ENCODE measurements at places on chromosomes 1 and 21. TPM values are rescaled to one million over a fixed set of nuclear protein-coding genes. Genes with fewer than 3 reads are reported as not detected.
A peak's percentile ranks its signal among the peaks of the same experiment; 100 is the strongest.

DNA sequence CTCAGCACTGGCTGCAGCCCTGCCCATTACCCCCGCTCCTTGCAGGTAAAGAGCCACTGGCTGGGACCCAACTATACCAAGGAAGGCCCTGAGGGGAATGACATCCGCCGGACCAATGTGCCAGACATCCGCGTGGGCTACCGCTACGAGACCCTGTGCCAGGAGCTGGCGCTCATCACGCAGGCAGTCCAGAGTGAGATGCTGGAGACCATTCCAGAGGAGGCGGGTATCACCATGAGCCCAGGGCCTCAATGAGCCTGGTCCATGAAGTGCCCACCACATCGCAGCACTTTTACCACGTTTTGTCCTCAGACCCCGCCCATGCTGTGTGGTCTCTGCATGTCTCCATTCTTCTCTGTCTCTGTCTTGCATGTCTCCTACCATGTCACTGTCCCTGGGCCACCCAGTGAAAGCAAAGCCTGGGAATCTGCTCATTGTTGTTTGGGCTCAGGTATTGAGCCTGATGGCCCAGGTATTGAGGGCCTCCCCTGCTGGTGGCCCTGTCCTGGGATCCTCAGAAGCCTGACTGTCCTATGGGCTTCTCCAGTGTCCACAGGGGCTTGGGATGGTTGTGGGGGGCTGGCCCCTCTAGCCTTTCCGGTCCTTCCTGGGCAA lies 11.4 kb downstream of the AMPD2 start:
- H3K36me3 ChIP-seq = no peaks in the 10 kb centered on the region
- no peak overlapping the region for H3K4me3 ChIP-seq
- H3K4me1 ChIP-seq = no peaks in the 10 kb centered on the region
- no peaks in the 10 kb centered on the region for H3K27me3 ChIP-seq
- peak; percentile 16 for DNase-seq
- no peak overlapping the region for H3K27ac ChIP-seq

GRCh38 chr1:96550061-96550460 lies 171.5 kb upstream of the PTBP2 start:
- no peaks in the 10 kb centered on the region for H3K4me1 ChIP-seq
- no peak overlapping the region for H3K27ac ChIP-seq
- no peak for DNase-seq
- no peaks in the 10 kb centered on the region for H3K36me3 ChIP-seq
- no peaks in the 10 kb centered on the region for H3K27me3 ChIP-seq
- no peak overlapping the region for H3K4me3 ChIP-seq

DNA sequence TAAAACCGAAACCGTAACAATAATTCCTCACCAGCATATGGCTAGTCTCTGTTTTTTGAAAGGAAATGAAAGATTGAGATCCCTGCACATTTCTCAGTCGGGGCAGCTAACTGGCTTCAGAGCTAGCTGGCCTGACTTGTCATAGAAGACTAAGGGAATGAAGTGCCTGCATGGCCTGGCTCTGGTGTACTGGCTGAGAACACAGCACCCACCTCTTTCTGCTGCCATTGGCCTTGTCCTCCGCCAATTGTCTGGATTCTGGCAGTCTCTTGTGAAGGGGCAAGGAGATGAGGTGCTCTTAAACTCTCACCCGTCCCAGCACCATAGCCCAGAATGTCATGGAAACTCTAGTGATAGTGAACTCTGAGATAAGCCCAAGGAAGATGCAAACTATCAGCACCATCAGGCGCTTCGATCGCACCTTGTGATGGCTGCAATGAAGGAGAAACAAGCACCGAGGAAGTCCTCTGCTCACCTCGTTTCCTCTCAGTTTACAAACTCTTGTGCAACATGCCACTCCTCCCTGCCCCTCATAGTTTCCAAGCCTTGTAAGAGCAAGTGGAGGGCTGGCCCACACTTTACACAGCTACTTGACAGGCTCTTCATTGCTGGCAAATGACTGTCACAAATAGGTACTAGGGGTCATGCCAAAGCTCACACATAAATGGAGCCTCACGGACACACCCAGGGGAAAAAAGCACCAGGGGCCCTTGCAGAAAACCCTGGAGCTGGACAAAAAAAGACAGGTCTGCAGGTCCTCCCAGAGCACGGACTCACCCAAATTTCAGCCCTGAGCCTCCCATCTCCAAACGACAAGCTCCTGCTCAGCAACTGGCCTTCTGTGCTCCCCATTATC lies 16.4 kb downstream of the INPP5B start:
- peaks cover 39% of the 10 kb centered on the region for H3K4me1 ChIP-seq
- H3K27ac ChIP-seq = no peak overlapping the region
- peak; percentile 33 for DNase-seq
- no peaks in the 10 kb centered on the region for H3K36me3 ChIP-seq
- no peaks in the 10 kb centered on the region for H3K27me3 ChIP-seq

- no peak overlapping the region for H3K27ac ChIP-seq
- no peaks in the 10 kb centered on the region for H3K4me1 ChIP-seq
- no peaks in the 10 kb centered on the region for H3K36me3 ChIP-seq
- no peaks in the 10 kb centered on the region for H3K27me3 ChIP-seq
Measured at GRCh38 chr21:24160528-24160927, 1446.8 kb downstream of the MRPL39 start.

Gene FCER1A
- total RNA-seq = not detected

Gene KRTAP11-1
- total RNA-seq = not detected

GRCh38 chr1:222750651-222751050 lies 13.6 kb downstream of the FAM177B start:
- H3K36me3 ChIP-seq = peaks cover 12% of the 10 kb centered on the region
- H3K4me3 ChIP-seq = no peak overlapping the region
- no peaks in the 10 kb centered on the region for H3K27me3 ChIP-seq
- peak overlapping the region; percentile 83 for H3K27ac ChIP-seq
- DNase-seq = peak; percentile 65
- H3K4me1 ChIP-seq = peaks cover 58% of the 10 kb centered on the region

DNA sequence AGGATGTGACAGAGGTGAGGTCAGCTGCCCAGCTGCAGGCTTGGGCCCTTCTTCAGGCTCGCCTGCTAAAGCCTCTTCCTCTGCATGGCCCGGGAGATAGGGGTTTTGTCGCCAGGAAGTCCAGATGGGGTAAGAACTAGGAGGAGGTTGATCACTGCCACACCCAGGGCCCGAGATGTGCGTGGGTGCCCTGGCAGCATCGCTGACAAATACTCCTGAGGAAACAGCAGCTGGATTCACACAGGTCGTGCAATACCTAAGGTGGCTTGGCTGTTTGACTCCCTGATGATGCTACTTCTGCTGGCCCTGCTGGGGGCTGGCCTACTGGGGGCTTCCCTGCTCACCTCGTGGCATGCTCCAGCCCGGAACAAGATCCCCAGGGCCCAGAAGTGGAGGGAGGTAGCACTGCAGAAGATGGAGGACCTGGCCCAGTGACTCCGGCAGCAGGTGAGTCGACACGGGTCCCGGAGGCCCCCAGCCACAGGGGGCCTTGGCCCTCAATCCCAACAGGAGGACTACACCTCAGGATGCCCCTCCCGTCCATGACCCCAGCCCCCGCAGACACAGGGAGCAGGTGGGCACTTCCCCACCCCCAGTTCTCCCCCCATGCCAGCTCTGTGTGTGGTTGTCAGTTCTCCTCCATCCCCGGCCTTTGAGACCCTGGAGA lies 29.6 kb downstream of the FAAH start:
- no peak overlapping the region for H3K4me3 ChIP-seq
- no peak overlapping the region for H3K27ac ChIP-seq
- no peak for DNase-seq
- no peaks in the 10 kb centered on the region for H3K27me3 ChIP-seq
- H3K36me3 ChIP-seq = no peaks in the 10 kb centered on the region

- H3K4me3 ChIP-seq = no peak overlapping the region
- no peak overlapping the region for H3K27ac ChIP-seq
- H3K27me3 ChIP-seq = no peaks in the 10 kb centered on the region
- no peaks in the 10 kb centered on the region for H3K4me1 ChIP-seq
Measured at GRCh38 chr1:21468599-21468998, 28.7 kb downstream of the NBPF3 start.

DNA sequence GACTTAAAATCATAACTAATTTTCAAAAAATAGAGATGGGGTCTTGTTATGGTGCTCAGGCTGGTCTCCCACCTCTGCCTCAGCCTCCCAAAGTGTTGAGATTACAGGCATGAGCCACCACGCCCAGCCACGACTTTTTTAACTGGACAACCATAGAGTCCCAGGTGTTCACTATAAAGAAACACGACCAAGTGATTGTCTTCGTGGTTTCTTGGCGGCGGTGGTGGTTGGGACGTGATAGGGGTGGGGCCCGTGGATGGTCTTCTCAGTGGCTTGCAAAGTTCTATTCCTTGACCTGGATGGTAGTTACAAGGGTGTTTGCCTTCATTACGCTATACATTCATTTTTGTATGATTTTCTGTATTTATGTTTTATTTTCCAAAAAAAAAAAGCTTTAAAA lies 34.6 kb upstream of the COX20 start:
- no peak overlapping the region for H3K4me3 ChIP-seq
- H3K27ac ChIP-seq = no peak overlapping the region
- H3K36me3 ChIP-seq = no peaks in the 10 kb centered on the region
- H3K27me3 ChIP-seq = no peaks in the 10 kb centered on the region

DNA sequence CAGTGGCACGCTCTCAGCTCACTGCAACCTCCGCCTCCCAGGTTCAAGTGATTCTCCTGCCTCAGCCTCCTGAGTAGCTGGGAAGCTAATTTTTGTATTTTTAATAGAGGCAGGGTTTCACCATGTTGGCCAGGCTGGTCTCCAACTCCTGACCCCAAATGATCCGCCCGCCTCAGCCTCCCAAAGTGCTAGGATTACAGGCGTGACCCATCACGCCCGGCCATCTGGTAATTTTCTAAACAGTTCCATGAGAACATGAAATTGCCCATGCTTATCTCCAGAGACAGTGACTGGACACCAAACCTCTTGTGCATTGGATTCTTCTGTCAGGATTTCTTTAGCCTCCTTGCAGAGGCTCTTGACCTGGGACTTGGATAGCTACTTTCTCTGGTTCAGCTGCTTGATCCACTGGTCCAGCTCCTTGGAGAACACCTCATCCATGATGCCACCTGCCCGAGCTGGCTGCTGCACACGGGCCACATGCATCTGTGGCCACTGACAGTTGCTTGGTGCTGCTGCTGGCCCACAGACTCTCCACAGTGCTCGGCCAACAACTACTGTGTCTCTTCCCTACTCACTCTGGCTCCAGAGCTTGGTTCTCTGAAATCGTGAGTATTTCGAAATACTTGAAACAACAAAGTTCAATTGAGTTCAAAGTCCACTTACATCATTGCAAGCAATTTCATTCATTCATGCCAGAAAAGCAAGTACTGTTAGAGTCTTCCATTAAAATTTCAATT lies 40.0 kb upstream of the CTPS1 start:
- no peaks in the 10 kb centered on the region for H3K4me1 ChIP-seq
- H3K27me3 ChIP-seq = no peaks in the 10 kb centered on the region
- no peaks in the 10 kb centered on the region for H3K36me3 ChIP-seq
- H3K27ac ChIP-seq = no peak overlapping the region
- H3K4me3 ChIP-seq = no peak overlapping the region

GRCh38 chr1:237838904-237839534 lies 51.7 kb downstream of the ZP4 start:
- H3K27ac ChIP-seq = no peak overlapping the region
- no peaks in the 10 kb centered on the region for H3K4me1 ChIP-seq
- no peaks in the 10 kb centered on the region for H3K36me3 ChIP-seq
- H3K4me3 ChIP-seq = no peak overlapping the region
- DNase-seq = no peak
- H3K27me3 ChIP-seq = no peaks in the 10 kb centered on the region

Gene LCE2B
- total RNA-seq = not detected

GRCh38 chr1:165877940-165878556 lies 50.6 kb downstream of the UCK2 start:
- H3K4me1 ChIP-seq = peaks cover 20% of the 10 kb centered on the region
- no peak overlapping the region for H3K27ac ChIP-seq
- H3K27me3 ChIP-seq = no peaks in the 10 kb centered on the region
- H3K36me3 ChIP-seq = no peaks in the 10 kb centered on the region
- H3K4me3 ChIP-seq = no peak overlapping the region

- no peak overlapping the region for H3K4me3 ChIP-seq
- H3K36me3 ChIP-seq = no peaks in the 10 kb centered on the region
- DNase-seq = peak; percentile 70
- peak overlapping the region; percentile 40 for H3K27ac ChIP-seq
- H3K27me3 ChIP-seq = no peaks in the 10 kb centered on the region
Measured at GRCh38 chr1:68347415-68347814, 102.3 kb downstream of the RPE65 start.

- H3K27me3 ChIP-seq = no peaks in the 10 kb centered on the region
- no peaks in the 10 kb centered on the region for H3K4me1 ChIP-seq
- no peak overlapping the region for H3K4me3 ChIP-seq
- DNase-seq = no peak
- no peak overlapping the region for H3K27ac ChIP-seq
Measured at GRCh38 chr1:53704804-53705445, 34.0 kb downstream of the GLIS1 start.

Gene RIPPLY3
- not detected for total RNA-seq

Gene CR1L
- not detected for total RNA-seq

DNA sequence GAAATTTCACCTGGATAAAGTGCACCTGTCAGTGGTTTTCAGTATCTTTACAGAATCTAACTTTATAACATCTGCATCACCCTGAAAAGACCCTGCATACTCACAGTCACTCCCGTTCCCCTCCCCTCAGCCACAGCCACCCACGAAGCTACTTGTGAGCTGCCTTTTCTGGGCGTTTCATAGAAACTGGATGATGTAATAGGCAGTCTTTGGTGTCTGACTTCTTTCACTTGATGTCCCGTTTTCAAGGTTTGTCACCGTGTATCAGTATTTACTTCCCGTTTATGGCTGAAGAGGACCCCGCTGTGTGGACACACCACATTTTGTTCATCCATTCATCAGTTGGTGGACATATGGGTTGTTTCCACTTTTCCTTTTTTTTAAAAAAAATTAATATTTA lies 47.8 kb upstream of the LRRC3 start:
- H3K36me3 ChIP-seq = no peaks in the 10 kb centered on the region
- no peak overlapping the region for H3K4me3 ChIP-seq
- no peaks in the 10 kb centered on the region for H3K27me3 ChIP-seq
- H3K27ac ChIP-seq = no peak overlapping the region
- H3K4me1 ChIP-seq = no peaks in the 10 kb centered on the region

DNA sequence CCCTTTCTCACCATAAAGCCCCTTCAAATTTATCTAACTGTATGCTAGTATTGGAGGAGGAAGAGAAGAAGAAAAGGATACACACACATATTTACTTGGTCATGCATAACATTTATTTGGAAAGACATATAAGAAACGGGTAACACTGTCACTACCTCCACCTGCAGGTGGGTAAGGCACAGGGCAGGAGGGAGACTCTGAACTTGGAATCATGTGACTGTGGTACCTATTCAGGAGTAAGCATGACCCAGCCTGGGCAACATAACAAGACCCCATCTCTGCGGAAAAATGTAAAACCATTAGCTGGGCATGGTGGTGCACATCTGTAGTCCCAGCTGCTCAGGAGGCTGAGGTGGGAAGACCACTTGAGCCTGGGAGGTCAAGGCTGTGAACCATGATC lies 1.4 kb upstream of the PADI6 start:
- no peak for DNase-seq
- H3K27ac ChIP-seq = no peak overlapping the region
- H3K4me3 ChIP-seq = no peak overlapping the region
- H3K36me3 ChIP-seq = no peaks in the 10 kb centered on the region
- no peaks in the 10 kb centered on the region for H3K4me1 ChIP-seq
- H3K27me3 ChIP-seq = no peaks in the 10 kb centered on the region

GRCh38 chr1:84427250-84428188 lies 29.2 kb downstream of the DNASE2B start:
- no peaks in the 10 kb centered on the region for H3K27me3 ChIP-seq
- DNase-seq = no peak
- no peak overlapping the region for H3K4me3 ChIP-seq

Gene CNKSR1
- 3.7 TPM for total RNA-seq

Gene ID3
- total RNA-seq = 370 TPM

Gene LCE2C
- total RNA-seq = not detected

GRCh38 chr1:210448297-210448892 lies 119.7 kb downstream of the HHAT start:
- DNase-seq = peak; percentile 19
- no peaks in the 10 kb centered on the region for H3K27me3 ChIP-seq
- no peak overlapping the region for H3K27ac ChIP-seq
- H3K4me3 ChIP-seq = no peak overlapping the region
- H3K36me3 ChIP-seq = no peaks in the 10 kb centered on the region

Gene SLC2A5
- total RNA-seq = 29.5 TPM
